NCI-H146 (cell line): ENCODE measurements at places on chromosomes 5 and 9.

DNA sequence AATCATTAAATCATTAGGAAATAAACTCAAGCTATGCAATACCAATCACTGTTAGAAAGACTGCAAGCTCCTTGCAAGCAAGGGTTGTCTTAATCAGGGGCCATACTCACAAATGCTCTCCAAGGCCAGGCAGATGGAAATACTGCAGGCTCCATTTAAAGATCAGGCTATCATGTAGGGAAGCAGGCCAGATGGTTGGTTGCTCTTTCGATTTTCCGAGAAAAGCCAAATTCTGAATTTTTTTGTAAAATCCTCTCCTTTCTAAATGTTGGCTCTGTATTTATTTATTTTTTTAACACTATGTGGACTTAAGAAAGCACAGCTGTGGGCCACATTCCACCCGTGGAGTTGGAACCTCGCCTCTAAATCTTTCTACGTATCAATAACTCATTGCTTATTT lies 127.1 kb downstream of the GLIS3 start:
- DNase-seq, result no peak

GRCh38 chr5:119398727-119399466 lies 43.1 kb downstream of the TNFAIP8 start:
- no peak for DNase-seq

DNA sequence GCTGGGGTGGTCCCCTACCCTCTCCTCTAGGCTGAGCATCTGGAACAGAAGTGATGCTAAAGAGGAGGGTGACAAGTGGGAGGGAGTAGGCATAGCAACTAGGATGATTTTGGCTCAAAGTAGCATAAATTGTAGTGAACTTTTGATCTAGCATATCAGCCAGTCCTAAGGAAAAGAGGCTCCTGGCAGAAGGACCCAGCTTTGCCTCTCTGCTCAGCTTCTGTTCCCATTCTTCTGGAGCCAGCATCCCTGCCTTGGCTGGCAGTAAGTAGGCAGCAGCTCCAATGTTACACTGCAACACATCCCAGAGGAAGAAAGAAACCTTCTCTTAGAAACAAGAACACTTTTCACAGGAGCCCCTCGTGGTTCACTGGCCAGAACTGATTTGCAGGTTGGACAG lies 487.0 kb downstream of the MTRR start:
- no peak for DNase-seq

DNA sequence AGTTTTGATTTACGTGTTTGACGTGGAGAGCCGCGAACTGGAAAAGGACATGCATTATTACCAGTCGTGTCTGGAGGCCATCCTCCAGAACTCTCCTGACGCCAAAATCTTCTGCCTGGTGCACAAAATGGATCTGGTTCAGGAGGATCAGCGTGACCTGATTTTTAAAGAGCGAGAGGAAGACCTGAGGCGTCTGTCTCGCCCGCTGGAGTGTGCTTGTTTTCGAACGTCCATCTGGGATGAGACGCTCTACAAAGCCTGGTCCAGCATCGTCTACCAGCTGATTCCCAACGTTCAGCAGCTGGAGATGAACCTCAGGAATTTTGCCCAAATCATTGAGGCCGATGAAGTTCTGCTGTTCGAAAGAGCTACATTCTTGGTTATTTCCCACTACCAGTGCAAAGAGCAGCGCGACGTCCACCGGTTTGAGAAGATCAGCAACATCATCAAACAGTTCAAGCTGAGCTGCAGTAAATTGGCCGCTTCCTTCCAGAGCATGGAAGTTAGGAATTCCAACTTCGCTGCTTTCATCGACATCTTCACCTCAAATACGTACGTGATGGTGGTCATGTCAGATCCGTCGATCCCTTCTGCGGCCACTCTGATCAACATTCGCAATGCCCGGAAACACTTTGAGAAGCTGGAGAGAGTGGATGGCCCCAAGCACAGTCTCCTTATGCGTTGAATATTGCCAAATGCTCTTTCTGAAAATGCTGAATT lies 850 bp downstream of the RRAGA start:
- peak; percentile 39 for DNase-seq

DNA sequence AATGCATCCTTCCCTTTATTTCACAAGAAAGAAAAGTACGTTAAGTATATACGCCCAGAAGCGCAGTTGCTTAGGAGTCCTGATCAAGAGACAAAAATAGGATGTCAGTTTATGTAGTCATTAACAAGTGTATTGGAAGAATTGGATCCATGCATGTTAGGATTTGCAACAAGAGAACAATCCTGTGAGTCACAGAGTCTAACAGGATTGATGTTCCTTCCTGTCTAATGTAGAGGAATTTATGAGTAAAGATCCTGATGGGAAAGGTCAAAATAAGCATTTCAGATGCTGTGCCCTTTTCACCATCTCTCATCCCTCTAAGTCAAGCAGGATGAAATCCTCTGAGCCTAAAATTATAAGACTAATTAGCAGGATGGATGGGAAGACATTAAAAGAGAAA lies 406.0 kb upstream of the GRIA1 start:
- no peak for DNase-seq

DNA sequence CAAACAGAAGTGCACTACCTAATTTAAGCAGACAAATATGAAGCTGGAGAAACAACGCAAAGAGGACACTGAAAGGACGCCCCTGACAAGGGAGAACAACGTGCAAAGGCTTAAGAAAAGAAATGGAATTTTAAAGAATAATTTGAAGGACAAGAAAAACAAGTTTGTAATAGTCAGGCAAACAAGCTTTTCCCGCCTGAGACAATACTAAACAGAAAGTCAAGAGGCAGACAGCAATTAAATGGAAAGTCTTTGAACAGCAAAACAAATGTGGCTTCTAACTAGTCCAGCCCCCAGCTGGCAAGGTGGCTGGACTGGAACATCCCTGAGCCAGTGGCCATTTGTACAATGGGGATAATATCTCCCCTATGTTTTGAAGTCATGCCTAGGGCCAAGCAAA lies 63.3 kb downstream of the SIL1 start:
- DNase-seq, result no peak

DNA sequence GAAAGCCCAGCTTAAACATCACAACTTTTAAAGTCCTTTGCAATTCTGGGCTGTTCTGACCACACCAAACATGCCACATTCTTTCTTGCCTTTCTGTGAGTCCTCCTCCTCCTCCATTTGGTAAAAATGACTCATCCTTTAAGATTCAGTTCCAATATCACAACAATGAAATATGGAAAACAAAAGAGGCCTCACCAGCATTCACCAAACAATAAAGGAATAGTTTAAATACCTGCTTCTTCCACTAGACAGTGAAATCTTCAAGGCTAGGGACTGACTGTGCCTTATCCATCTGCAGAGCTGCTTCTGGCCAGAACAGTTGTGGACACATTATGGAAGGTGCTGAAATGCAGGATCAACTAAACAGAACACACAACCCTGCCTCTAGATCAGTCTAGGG lies 36.0 kb downstream of the NR6A1 start:
- DNase-seq, result no peak

GRCh38 chr5:60887746-60888145 lies 43.7 kb upstream of the ELOVL7 start:
- no peak for DNase-seq

- DNase-seq, result no peak
Observed at GRCh38 chr5:9408964-9409363, 136.9 kb downstream of the SEMA5A start.

GRCh38 chr9:26066237-26066636 lies 388.0 kb upstream of the TUSC1 start:
- DNase-seq, result no peak

DNA sequence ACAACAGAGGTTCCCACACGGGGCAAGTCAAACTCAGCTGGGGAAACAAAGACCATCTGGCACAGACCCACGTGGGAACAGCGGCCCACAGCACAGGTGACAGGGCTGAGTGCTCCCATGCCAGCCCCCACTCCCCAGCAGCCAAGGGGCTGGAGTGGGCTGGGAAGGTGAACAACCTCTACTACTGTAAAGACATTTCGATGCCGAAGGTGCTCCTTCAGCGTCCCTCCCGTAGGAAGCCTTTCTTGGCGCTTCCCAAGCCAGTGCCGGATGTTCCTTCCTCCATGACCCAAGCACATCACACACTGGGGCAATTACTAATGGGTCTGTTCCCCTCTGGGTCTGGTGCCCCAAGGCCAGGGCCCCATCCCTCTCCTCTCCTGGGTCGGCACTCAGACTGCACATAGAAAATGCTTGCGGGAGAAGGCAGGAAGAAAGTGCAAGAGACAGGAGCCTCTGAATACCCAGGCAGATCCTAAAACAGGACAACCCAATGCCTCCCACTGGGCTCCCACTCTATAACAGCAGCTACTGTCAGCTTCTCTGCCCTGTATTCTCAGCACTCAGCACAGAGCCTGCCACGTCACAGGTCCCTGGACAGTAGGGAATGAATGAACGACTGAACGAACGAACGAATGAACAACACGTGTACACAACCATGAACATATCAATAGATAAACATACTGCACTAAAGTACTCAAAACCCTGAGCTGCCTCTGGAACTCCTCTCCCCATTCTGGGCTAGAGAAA lies 77.0 kb upstream of the LRRTM2 start:
- DNase-seq, result no peak

DNA sequence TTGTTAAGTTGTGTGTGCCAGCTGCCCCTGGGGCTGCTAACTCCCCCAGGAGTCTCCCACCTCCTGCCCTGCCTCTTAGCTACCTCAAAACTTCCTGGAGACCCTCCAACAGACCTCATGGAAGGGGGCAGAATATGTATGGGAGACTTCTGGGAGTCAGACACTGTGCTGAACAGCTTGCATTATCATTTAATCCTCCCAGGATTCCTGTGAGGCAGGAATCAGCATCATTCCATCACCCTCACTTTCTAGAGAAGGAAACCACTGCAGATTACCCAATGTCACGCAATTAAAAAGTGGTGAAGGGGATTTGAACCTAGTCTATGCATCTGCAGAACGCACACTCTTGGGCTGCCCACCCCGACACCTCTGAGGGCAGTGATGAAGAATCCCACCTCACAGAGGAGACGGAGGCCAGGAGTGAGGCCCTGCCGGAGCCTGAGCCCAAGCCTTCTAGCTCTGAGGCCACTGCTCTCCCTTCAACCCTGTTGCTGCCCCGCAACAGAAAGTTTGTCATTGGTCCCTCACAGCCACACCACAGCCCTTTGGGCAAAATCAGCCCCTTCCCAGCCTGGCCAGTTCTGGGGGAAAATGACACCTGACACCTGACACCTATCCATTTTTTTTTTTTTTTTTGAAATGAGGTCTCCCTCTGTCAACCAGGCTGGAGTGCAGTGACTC lies 30.3 kb upstream of the IL17B start:
- no peak for DNase-seq

DNA sequence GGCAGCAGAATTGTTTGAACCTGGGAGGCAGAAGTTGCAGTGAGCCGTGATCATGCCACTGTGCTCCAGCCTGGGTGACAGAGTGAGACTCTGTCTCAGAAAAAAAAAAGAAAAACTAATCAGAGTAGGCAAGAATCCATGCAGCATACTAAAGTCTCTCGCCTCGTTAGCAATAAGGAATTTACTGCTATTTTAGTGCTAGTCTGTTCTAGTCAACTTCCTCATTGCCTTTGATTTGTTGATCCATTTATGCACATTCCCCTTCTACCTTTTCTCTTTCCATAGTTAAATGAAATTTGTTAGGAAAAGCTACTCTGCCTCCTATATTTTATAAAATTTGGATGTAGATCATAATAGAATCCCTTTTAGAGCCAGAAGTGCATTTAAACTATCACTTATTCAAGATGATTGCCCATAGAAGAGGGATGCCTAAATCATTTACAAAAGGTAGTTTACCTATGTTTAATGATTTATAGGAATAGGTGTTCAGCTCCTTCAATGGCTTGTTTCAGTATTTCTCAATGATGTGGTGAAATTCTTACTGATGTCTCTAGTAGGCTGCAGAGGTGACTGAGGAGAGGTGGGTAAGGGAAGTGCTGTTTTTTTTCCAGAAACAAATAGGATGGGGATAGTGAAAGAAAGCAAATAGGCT lies 1.9 kb downstream of the LRRC19 start:
- no peak for DNase-seq

- peak; percentile 57 for DNase-seq
Observed at GRCh38 chr5:106833517-106833916, 837.2 kb downstream of the EFNA5 start.

GRCh38 chr9:70607926-70608325 lies 193.5 kb upstream of the KLF9 start:
- no peak for DNase-seq
